ENCODE measurements at places on chromosomes 11 and 22. TPM values are rescaled to one million over a fixed set of nuclear protein-coding genes. Genes with fewer than 3 reads are reported as not detected.

Gene PHLDB1
- 91.7 TPM for polyA plus RNA-seq

Gene PANX2
- polyA plus RNA-seq = 0.20 TPM

Gene HBB
- not detected for polyA plus RNA-seq

Gene BCL2L13
- polyA plus RNA-seq = 44.9 TPM

Gene CCDC117
- polyA plus RNA-seq = 14.6 TPM

Gene XKR3
- not detected for polyA plus RNA-seq

Gene EIF1AD
- 21.6 TPM for polyA plus RNA-seq

Gene PPFIBP2
- 5.9 TPM for polyA plus RNA-seq

Gene UBQLN3
- polyA plus RNA-seq = not detected

Gene GGTLC3
- polyA plus RNA-seq = not detected

Gene NELL1
- polyA plus RNA-seq = not detected

Gene TBX10
- not detected for polyA plus RNA-seq

Gene SLC5A1
- not detected for polyA plus RNA-seq

Gene TMEM25
- 7.5 TPM for polyA plus RNA-seq

All from GM23248 (cell line).